ENCODE measurements at places on chromosomes 3 and 15.
A peak's percentile ranks its signal among the peaks of the same experiment; 100 is the strongest.

DNA sequence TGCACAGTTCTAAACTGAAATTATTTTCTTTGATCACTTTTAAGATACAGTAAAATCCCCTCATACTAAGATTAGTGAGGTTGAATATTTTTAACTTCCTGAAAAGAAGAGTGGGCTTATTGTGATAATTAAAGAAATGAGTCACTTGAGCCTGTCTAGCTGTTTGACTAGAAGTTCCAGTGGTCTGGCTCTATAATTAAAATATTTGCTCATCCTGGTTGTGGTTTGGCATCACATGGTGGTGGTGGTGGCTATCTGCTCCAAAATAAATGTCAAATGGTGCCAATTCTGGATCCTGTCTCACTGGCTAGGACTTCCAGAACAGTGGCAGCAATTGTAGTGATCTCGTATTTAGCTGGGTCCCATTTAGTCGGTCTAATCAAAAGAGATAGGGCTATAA lies 8.6 kb upstream of the TEX9 start:
- DNase-seq, result no peak

DNA sequence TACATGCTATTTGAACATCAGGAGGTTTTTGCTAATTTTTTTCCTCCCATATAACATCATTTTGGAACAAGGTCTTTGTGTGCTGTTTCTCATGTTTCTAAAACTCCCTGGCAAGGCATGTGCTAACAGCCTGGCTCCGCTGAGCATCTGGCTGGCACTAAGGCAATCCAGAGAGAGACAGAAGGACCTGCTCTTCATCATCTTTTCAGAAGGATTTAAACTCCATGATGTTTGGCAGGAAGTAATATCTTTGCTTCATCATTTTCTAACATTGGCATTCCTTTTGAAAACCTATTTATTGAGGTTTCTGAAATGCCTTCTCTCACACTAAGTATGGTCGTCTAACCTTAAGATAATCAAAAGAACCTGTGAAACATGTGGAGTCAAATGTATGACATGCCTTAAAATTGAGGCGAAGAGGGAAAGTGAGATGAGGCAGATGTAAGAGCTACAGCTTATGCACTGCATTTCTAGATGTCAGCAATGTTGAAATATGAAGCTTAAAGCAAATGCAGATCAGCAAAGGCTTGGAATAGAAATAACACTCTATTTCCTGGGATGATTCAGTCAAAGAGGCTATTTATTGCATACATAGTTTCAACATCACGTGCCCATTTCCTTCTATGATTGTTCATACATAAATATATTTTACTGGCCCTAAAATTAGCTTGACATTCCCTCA lies 592.0 kb downstream of the ZNF385D start:
- no peak for DNase-seq

DNA sequence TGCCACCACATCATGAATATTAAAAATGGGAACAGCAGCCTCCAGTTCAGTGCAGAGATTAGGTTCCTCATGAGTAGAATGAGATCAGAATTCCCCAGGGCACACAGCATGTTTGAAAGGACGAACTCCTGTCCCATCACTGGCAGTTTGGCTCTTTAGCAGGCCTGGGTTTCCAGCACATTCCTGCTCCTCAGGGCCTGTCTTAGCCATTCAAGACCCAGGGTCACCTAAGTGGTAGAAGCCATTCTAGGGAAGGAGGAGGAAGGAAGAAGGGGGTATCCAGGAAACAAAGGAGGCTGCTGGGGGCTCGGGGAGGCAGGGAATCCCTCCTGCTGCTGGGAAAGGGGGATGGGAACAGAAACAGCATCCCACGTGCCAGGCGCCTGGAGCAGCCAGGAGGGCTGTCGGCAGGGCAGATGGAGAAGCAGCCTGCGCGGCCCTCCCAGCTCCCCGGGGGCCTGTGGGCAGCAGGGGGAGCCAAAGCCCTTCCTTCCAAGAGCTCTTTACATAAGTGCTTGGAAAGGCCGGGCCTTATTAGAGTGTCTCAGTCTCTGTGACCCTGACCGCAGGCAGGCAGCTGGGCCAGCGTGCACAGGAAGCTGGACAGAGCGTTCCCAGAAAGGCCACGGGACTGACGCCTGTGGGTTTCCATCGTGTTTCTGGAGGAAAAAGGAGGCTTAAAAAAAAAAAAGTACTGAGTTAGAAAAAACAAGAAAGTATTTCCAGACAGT lies 24.7 kb downstream of the LOXL1 start:
- peak; percentile 72 for DNase-seq

DNA sequence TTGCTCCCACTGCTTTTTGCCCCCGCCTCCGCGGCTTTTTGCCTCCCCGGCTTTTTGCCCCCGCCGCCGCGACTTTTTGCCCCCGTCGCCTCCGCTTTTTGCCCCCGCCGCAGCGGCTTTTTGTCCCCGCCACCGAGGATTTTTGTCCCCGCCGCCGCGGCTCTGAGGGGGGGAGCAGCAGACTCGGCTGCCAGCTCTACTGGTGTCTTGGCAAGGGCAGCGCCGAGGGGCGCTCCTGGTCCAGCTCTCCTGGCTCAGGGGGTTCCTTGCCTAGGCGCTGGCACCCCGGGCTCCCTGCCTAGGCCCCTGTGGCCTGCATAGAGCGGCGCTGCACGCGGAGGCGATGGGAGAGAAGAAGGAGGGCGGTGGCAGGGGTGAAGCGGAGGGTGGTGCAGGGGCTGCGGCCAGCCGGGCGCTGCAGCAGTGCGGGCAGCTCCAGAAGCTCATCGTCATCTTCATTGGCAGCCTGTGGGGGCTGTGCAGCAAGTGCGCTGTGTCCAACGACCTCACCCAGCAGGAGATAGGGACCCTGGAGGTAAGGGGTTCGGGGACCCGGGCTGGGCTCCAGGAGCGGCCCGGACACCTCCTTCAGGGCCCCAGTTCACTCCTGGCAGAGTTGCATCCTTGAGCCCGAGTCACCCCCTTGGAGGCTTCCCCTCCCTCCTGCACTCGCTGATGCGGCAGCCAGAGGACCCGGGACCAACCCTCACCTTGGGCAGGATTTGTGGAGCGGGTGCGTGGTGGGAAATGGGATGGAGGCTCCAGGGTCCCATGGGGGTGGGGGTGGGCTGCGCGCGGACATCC lies 642.4 kb downstream of the GOLGA6L6 start:
- DNase-seq, result no peak

DNA sequence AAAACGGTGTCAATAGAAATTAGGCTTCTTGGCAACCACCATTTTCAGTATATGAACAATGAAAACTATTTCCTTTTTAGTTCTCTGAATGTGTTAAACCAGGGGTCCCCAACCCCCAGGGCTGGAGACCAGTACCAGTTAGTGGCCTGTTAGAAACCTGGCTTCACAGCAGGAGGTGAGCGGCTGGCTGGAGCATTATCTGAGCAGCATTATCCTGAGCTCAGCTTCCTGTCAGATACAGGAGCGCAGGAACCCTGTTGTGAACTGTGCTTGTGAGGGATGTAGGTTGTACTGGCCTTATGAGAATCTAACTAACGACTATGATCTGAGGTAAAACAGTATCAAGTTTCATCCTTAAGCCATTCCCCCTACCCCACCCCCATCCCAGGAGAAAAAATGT lies 328.7 kb downstream of the ZBBX start:
- no peak for DNase-seq

DNA sequence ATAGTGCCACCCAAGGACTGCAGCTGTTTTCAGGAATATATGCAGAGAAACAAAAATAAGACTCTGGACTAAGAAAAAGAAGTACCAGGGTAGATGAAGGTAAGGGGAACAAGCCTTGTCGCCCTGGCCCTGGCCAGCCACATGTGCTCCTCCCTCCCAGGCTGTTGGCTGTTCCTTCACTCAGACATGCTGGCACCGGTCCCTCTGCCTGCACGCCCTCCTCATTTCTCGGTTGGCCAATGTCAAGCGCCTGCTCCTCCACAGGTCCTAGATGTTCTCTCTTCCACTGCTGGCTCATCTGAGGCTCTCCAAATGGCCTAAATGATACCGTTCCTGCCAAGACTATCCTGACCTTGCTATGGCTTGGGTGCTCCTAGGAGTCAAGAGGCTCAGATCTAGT lies 288.4 kb upstream of the LYSMD4 start:
- DNase-seq, result no peak

DNA sequence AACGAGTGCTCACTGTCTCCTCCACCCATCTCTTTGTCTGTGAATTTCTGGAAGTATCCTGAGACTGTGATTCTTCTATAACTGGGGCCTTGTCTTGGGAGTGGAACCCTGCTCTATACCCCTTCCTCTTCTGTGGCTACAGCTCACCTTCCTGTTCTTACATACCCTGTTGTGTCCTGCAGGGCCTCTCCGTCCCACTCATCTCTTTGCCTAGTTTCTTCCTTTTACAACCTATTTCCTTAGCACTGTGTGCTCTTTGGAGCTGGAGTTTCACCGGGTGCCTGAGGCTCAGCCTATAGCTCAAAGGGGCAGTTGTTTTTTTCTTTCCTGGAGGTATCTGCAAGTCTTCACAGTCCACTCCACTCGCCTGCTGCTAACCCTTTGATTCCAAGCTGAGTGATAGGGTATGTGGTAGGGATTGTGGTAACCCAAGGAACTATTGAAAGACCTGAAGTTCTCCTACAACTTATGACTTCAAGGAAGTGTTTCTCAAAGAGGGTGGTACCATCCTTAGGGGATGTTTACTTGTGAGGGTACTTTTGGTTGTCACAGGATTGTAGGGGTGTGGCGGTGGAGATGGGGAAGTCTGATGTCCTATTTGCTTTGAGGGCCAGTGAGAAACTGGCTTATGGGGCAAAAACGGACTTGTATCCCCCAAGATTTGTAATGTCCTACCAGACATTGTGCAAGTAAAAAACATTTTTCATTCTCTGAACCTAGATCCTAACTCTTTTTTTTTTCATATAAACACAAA lies 66.6 kb upstream of the ARL8B start:
- no peak for DNase-seq

DNA sequence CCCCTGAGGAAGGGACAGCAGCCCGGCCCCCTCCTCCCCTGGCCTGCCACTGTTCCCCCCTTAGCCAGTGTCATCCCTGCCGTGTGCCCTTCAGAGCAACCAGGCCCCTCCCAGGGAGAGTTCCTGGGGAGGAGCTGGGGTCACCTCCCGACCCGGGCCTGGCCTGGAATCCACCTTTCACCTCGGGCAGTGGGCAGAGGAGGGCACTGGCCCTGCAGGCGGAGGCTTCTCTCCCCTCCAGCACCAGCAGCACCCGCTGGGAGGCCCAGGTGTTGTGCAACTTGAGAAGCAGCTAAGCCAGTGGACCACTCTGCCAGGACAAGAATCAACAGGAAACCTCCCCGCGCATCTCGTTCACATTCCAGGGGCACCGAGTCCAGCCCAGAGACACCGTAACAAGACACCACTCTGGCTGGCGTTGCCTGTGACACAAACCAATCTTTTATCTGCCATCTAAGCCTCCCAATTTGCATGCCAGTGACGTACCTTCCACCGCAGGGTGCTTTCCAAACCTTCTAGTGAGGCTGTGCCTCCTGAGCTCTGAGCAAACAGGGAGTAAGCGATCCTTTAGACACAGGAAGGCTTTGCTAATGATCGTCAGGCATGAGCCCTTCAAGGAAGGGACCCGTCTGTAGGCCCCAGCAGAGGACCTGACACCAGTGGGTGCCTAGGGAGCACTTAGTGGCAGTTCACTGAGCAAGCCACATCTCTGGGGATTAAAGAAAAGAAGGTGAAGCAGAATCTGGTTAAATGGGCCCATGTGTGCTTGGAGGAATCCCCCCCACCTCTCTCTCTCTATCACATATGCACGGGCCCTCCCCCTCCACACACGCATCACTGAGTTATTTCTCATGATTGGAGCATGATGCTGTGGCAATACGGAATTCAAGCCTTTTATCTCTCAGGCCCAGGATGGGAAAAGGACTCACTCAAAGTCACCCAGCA lies 98.9 kb upstream of the TLE3 start:
- peak; percentile 42 for DNase-seq

- DNase-seq, result no peak
Observed at GRCh38 chr3:135678386-135678785, 287.1 kb upstream of the PPP2R3A start.

DNA sequence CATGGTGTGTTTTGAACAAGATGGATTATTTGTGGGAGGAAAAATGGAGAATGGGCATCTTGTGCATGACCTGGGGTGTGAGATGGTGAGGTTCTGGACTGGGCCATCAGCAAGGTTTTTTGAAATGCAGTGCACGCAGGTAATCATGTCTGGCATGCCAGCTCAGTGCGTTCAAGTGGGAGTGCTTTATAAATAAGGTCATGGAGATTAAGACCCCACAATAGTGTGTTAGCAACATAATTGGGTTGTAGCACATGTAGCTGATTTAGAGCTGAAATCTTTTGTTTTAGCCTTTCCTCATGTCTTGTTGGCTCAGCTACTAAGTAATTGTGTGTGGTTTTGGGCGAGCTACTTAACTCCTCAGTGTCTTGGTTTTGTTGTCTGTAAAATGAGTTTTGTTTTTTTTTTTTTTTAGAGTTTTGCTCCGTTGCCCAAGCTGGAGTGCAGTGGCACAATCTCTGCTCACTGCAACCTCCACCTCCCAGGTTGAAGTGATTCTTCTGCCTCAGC lies 3.9 kb upstream of the CACNA1D start:
- DNase-seq, result no peak

DNA sequence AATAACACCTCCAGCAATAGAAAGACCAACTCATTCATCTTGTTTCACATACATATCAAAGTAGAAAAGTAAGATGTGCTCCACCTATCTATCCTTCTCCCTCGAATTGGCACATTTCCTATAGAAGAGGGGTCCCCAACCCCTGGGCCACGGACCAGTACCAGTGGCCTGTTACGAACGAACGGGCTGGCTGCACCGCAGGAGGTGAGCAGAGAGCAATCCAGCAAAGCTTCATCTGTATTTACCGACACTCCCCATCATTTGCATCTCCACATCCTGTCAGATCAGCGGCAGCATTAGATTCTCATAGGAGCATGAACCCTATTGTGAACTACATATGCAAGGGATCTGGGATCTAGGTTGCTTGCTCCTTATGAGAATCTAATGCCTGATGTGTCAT lies 95.0 kb upstream of the CGNL1 start:
- DNase-seq, result no peak
